IPS-NIHi11 (cell line): ENCODE measurements at places on chromosomes 11 and 22.

GRCh38 chr22:49310354-49310753 lies 517.3 kb downstream of the BRD1 start:
- no peak for DNase-seq

DNA sequence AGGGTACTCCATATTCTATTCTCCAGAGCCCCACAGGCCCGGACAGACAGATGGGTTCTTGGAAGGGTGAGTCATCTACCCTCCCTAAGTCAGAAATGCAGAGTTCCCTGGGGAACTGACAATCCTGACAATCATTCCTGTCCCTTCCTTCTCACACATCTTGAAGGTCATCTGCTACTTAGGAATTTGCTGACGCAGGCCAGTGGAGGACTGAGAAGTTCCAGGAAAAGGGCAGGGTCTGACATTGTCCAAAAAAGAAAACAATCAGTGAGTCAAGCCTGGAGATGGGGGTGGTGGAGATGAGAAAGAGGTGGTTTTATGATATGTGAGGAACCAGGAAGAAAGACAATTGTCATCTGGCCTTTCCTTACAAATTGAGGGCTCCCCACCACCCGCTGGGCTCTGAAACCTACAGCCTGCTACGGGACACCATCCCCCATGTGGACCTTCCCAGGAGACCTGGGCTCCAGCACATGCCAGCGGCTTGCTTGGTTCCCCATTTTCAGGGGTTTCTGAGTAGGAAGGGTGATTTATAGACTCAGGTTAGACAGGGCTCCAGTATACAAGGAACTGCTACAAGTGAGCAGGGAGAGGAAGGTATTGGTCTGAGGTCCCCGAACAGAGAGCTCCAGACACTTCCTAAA lies 12.9 kb downstream of the CD59 start:
- DNase-seq = no peak

- no peak for DNase-seq
Measured at GRCh38 chr22:50621948-50622722, 5.8 kb downstream of the ARSA start.

GRCh38 chr11:64013141-64013896 lies 22.4 kb upstream of the FLRT1 start:
- DNase-seq = no peak

- no peak for DNase-seq
Measured at GRCh38 chr11:73532310-73532709, 65.6 kb downstream of the FAM168A start.

DNA sequence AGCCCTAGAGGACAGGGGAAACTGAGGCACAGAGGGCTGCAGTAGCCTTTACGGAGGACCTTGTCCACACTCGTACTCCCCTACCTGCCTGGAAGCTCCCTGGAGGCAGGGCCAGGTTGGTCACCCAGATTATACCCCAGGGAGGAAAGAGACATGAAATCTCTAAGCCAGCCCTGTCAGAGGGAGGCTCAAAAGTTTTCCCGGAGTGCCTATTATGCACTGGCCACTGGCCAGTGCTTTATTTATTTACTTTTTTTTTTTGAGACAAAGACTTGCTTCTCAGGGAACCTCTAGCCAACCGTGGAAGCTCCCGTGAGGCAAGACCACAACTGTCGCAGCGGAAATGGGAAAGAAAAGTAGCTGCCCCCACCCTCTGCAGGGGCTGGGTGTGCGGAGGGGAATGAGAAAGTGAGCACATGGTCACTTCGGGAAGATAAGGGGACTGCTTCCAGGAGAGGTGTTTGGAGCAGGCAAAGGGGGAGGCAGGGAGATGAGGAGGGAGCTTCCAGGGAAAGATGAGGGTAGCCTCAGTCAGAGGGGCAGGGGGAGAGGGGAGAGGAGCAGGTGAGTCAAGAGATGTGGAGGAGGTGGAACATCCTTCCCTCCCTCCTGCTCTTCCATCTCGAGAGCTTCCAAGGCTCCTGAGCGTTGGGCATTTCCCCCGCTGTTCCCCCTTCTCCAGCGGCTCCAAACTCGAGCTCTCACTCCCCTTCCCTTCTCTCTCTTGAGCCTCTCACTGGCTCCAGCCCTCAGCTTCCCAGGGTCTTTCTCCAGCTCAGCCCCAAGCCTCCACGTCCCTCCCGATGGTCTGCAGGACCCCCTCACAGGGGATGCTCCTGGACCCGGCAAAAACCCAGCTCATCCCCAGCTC lies 4.3 kb downstream of the IL2RB start:
- no peak for DNase-seq

DNA sequence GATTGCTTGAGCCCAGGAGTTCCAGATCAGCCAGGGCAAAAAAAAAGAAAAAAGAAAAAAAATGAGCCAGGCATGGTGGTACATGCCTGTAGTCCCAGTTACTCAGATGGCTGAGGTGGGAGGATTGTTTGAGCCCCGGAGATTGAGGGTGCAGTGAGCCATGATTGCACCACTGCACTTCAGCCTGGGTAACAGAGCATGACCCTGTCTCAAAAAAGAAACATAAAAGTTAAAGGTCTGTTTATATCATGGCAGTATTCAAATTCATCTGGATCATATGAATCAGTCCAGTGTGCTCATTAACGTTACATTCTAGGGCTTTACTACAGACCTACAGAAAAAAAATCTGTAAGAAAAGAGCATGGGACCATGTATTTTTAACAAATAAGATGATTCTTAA lies 13.9 kb downstream of the HSD17B12 start:
- DNase-seq = no peak

DNA sequence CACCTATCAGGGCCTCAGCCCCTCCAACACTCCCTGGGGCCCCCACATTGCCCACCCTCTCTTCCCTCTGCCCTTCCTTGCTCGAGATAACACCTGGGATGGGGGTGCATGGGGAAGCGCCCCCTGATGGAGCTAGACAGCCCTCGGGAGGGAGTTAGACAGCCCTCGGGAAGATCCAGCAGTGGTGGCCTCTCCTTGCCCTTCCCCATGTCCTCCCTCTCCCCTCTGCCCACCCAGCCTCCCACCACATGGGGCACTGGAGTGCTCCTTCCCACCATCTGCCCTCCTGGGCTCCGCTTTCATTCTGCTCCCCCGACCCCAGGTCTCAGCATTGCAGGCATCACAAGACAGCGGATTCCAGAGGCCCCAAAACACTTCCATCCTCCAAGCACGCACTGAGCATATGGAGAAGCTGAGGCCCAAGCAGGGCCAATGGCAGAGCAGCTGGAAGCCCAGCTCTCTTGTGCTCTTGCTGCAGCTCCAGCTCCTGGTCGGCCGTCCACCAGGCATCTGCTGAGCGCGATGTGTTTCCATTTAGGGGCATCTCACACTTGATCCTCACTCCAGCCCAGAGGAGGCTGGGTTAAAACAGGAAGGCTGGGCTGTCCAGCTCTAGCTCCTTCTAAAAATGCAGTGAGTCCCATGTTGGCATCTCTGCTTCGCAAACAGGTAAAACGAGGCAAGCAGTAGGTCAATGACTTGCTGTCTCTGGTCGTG lies 65.6 kb downstream of the IGLL1 start:
- peak; percentile 52 for DNase-seq

DNA sequence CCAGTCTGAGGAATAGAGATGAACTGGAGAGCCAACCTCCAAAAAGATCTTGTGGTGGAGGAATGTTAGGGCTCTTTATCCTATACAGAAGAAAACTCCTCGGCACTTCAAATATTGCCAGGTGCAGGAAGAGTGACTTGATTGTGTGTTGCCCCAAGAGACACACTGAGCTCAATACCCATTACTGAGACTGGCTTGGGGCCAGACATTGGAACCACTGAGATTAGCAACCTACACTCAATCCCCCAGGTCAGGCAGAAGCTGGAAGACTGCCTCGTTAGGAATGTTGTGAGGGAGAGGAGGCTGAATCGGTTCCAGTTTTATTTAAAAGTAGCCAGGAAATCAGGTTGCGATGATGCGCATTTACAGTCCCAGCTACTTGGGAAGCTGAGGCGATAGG lies 2.4 kb upstream of the SGSM3 start:
- no peak for DNase-seq

GRCh38 chr11:128574576-128575011 lies 12.8 kb downstream of the ETS1 start:
- DNase-seq = no peak
